SHP77 treated with DMSO at 0.1 percent for 48 hours (cell line): ENCODE measurements at places on chromosomes 6 and 20.

- DNase-seq = no peak
Measured at GRCh38 chr6:75147512-75147911, 58.3 kb downstream of the COL12A1 start.

DNA sequence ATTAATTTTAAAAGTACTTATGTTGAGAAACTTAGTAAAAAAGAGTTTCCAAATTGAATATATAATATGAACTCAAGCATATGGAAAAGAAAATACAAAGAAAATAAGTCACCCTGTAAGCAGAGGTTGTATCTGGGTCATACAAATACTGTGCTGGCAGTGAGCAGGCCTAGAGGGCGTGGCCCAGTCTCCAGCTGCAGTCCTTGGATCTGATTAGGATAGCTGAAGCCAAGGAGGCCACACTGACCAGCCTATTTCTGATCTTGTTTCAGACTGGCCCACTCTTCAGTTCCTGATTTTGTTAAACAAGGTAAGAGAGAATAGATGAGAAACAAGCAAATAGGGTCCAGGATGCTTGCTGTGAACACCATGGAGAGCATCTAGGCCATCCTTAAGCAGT, 228.8 kb downstream of the EPM2A start:
- DNase-seq = no peak

GRCh38 chr6:122931916-122932315, 64.1 kb upstream of the CLVS2 start:
- no peak for DNase-seq

DNA sequence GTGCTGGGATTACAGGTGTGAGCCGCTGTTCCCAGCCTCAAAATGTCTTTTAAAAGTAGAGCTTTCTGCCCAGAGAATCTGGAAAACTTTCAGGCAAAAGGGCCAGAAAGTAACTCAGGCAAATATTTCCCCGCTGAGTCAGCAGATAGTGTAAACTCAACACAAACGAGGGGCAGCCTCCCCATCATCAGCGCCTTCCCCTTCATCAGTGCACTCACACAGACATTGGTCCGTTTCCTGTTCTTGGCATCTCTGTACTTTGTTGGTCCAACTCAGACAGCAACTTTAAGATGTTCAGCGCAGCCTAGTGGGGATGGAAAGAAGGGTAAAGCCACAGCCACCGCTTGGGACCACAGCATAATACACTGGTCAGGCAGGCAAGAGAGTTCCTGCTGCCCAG, 69.5 kb downstream of the CSE1L start:
- DNase-seq = no peak

- DNase-seq = no peak
Measured at GRCh38 chr6:131773284-131773950, 34.4 kb upstream of the ENPP1 start.

DNA sequence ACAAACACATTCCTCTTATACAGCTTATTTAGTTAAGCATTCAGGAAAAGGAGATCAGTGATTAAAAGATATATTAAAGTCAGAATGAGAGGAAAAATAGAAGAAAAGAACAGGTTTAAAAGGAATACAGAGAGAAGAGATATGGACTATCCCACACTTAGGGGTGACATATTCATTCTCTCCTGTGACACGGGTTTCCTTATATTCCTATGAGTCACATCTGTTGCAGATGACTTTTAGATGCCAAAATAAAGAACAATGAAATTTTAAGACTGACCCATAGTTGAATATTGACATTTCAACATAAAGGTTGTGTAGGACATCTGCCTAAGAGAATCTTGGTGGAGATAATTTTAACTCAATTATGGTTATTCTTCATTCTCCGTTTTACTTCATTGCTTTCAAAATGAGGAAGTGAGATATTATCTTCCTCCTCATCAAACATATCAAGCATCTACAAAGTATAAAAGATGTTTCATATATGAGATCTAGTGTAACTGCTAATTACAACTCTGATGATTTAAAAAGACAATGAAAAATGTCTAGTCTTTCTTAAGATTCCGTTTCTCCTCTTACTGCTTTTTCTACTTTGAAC, 1336.7 kb upstream of the CITED2 start:
- DNase-seq = no peak

DNA sequence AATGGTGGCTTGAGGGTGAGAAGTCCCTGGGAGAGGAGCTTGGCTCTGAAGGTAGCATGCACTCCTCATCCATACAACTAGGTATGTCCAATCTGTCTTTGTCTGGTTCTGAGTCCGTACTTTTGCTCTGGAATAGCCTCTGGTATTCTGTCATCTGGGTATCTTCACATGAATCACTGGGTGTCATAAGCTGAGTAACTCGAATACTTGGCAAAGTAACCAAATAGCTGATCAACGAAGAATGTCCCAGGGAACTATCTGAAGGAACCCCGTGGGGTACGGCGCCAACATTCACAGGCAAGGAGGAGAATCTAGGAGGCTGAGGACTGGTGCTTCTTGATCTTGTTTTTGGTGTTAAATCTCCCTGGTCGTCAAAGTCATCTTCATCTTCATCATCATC, 184.8 kb downstream of the HIVEP2 start:
- DNase-seq = no peak
